ENCODE measurements at places on chromosomes 12 and 14.

- no peaks in the 10 kb centered on the region for H3K36me3 ChIP-seq
- no peak overlapping the region for H3K4me3 ChIP-seq
- H3K27ac ChIP-seq = no peak overlapping the region
- H3K4me1 ChIP-seq = no peaks in the 10 kb centered on the region
These were observed 519.8 kb upstream of the FLRT2 start for GRCh38 chr14:85010186-85010585.

DNA sequence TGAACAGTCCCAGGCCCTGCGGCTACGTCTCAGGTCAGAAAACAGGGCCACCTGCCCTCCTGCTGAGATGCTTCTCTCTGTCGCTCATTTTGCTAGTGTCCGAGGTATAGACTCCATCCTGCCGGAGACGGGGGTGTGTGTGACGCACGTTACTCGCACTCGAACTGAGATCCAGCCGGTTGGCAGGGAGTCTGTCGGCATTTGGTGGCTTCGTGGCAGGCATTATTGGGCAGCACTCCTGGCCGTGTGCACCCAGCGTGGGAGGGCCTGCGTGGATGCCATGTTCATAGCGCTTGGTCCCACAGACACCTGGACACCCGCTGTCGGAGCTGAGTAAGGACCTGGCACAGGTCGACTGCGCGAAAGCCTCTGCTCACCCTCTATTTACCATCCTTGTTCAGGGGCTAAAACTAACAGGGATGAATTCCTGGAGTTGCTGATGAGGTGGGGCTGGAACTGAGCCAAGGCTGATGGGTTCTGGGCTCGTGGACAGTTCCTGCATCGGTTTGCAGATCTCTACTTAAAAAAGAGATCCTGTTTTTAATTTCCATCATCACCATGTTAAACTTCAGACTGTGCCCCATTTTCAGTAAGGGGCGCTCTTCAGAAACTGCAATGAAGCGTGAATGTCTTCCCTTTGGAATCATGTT is 28.6 kb downstream of the AACS start:
- H3K4me1 ChIP-seq = peaks cover 9% of the 10 kb centered on the region
- H3K27ac ChIP-seq = no peak overlapping the region
- peaks cover 43% of the 10 kb centered on the region for H3K36me3 ChIP-seq
- no peak for DNase-seq
- no peak overlapping the region for H3K4me3 ChIP-seq

GRCh38 chr12:9980126-9980525 is 8.9 kb downstream of the CLEC12A start:
- H3K27ac ChIP-seq = no peak overlapping the region
- H3K4me3 ChIP-seq = no peak overlapping the region

GRCh38 chr12:11656550-11656949 is 7.1 kb downstream of the ETV6 start:
- H3K36me3 ChIP-seq = peaks cover 25% of the 10 kb centered on the region
- no peak for DNase-seq
- peaks cover 82% of the 10 kb centered on the region for H3K4me1 ChIP-seq
- H3K27me3 ChIP-seq = no peaks in the 10 kb centered on the region
- H3K4me3 ChIP-seq = no peak overlapping the region

DNA sequence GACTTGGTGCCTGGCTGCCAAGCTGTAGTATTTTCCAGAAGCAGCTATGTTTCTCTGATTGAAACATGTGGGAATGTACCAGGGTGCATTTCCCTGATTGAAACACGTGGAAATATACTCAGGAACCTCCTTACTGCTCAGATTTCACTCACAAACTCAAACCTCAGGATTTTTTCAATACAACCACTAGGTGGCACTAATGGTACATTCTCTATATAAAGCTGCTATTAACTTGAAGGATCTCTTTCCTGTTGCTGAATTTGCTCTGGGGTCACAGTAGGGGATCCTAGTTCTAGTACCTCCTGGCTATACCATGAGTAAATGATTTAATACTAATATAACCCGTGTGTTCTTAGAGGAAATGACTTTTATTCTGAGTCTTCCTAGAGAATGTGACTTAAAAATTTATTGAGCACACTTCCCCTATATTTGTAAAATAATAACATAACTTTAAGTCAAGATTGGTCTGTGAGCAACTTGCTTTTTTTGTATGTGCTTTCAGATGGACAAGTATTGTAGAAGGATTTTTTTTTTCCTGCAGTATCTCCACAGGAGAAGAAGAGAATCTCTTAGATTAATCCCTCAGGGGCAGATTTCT is 173.8 kb upstream of the MIS18BP1 start:
- no peak overlapping the region for H3K4me3 ChIP-seq
- no peaks in the 10 kb centered on the region for H3K27me3 ChIP-seq
- no peak for DNase-seq
- no peak overlapping the region for H3K27ac ChIP-seq
- no peaks in the 10 kb centered on the region for H3K4me1 ChIP-seq

- no peaks in the 10 kb centered on the region for H3K36me3 ChIP-seq
- no peak for DNase-seq
- no peak overlapping the region for H3K4me3 ChIP-seq
- H3K27ac ChIP-seq = no peak overlapping the region
These were observed 119.0 kb upstream of the RASSF8 start for GRCh38 chr12:25839470-25839869.

- H3K4me3 ChIP-seq = no peak overlapping the region
- no peak for DNase-seq
- no peaks in the 10 kb centered on the region for H3K27me3 ChIP-seq
- no peaks in the 10 kb centered on the region for H3K36me3 ChIP-seq
These were observed 24.1 kb downstream of the TRPV4 start for GRCh38 chr12:109808876-109809646.

- peak; percentile 22 for DNase-seq
- H3K27ac ChIP-seq = no peak overlapping the region
- H3K36me3 ChIP-seq = no peaks in the 10 kb centered on the region
- no peak overlapping the region for H3K4me3 ChIP-seq
- peaks cover 2% of the 10 kb centered on the region for H3K27me3 ChIP-seq
- no peaks in the 10 kb centered on the region for H3K4me1 ChIP-seq
These were observed 79.7 kb downstream of the SPTB start for GRCh38 chr14:64800000-64800399.

Measured in thymus (tissue), 14 donors.